Inflammatory macrophage (primary cell): ENCODE measurements at places on chromosomes 7 and 10.
A peak's percentile ranks its signal among the peaks of the same experiment; 100 is the strongest.

- no peak for DNase-seq
Measured at GRCh38 chr7:2667843-2668242, 20.2 kb upstream of the AMZ1 start.

DNA sequence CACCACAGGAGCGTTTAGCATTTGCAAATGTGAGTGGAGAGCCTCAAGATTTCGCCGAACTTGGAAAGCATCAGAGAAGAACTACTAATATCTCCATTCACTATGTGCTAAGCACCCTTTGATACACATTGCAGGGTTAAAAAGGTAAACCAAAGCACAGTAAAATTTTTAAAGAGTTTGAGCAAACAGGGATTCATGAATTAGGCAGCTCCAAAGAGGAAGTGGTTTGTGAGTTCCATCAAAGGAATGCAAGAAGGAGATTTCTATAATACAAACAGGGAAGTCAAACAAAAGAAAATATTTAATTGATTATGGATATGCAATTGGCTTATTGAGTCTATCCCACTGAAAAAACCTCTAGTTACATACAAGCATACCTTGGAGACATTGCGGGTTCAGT lies 81.1 kb upstream of the TMEM72 start:
- no peak for DNase-seq

- DNase-seq, result no peak
Measured at GRCh38 chr7:30511973-30512662, 7.5 kb upstream of the GGCT start.

- no peak for DNase-seq
Measured at GRCh38 chr7:46566097-46566774, 645.2 kb upstream of the IGFBP3 start.

- DNase-seq, result no peak
Measured at GRCh38 chr10:113753020-113753692, 1.7 kb downstream of the PLEKHS1 start.

GRCh38 chr7:33626869-33627268 lies 278.5 kb upstream of the BMPER start:
- no peak for DNase-seq

GRCh38 chr7:25583621-25584020 lies 355.3 kb upstream of the NPVF start:
- no peak for DNase-seq

DNA sequence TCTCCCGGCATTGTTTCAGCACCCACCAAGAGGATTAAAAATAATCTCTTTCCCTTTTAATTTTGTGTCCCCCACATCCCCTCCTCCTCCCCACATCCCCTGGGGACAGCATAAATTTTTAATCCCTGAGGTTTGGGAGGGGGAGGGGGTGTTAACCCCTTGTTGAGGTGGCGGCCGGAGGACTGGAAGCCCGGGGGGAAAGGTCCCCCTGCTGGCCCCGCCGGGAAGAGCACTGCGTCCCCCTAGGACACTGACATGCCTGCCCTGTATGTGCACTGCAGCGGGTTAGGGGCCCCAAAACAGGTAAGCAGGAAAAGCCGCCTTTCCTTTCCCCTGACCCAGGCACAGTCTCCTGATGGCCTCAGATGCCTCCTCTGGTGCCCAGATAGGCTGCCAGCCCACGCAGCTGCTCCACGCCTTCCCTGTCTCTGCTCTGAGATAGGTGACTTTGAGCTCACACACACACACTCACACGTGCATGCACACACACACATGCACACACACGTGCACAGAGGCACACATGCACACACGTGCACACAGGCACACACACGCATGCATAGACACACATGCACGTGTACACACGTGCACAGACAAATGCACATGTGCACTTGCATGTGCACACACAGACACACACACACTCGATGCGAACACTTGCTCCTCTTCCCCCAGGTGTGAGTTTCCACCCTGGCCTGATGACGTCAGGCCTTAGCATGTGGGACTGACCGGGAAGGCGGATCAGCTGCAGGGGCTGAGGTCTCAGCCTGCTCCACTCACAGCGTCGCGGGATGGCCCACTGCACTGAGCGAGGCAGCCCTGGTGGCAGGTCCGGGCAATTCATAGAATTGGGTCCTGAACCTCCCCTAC lies 12.3 kb downstream of the CNPY1 start:
- DNase-seq, result no peak

DNA sequence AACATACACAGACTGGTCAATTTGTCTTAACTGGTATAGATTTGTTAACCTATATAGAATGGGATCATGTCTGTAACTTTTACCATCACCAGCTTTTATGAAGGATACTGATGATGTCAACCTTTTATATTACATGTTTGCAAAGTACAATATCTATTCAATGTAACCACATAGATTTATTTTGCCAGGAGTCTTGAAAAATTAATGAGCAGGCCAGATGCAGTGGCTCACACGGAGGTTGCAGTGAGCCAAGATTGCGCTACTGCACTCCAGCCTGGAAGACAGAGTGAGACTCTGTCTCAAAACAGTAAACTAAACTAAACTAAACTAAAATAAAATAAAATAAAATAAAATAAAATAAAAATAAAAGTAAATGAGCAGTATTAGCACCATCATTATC lies 30.0 kb upstream of the PARD3 start:
- DNase-seq, result no peak

DNA sequence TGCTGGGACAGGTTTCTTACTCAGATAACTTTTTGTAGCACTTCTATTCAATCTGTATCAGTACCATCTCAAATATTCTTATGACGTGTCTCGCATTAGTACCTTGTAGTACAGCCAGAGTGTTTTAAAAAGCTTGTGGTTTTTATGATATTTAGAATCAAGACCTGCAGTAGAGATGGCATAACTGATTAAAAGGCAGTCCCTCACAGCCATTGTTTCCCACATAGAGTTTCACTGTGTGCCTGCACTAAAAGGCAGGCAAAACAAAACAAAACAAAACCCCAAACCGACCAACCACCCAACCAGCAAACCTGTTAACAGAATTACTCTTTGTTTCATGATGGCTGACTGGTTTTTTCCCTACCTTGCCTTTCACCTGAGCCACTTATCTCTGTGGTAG lies 221.3 kb upstream of the DGKB start:
- no peak for DNase-seq

DNA sequence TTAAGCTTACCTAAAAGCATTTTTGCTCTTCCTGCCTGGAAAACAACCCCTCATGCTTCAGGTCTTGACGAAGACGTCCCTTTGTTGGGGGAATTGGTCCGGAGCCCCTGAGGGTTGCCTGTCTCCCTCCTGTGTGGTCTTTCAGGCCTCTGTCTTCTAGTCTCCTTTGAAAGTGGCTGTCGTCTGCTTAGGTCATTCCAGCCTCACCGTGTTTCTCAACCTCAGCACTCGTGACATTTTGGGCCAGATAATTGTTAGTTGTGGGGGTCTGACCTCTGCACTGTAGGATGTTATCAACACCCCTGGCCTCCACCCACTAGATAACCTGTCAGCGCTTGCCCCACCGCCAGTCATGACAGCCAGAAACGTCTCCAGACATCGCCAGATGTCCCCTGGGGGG lies 219.1 kb downstream of the TCF7L2 start:
- DNase-seq, result no peak

- no peak for DNase-seq
Measured at GRCh38 chr7:44535348-44536064, 5.6 kb downstream of the NPC1L1 start.

DNA sequence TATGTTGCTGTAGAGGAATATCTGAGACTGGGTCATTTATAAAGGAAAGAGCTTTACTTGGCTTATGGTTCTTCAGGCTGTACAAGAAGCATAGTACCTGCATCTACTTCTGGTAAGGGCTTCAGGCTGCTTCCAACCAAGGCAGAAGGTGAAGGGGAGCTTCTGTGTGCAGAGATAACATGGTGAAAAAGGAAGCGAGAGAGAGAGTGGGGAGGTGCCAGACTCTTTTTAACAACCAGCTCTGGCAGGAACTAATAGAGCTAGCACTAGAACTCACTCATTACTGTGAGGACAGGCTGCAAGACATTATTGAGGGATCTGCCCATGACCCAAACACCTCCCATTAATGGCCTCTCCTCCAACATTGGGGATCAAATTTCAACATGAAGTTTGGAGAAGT lies 94.5 kb downstream of the KIF20B start:
- DNase-seq, result no peak

GRCh38 chr10:58989486-58990039 lies 186.9 kb upstream of the PHYHIPL start:
- no peak for DNase-seq

- DNase-seq, result peak; percentile 89
Measured at GRCh38 chr7:22663357-22663718, 63.7 kb upstream of the IL6 start.

GRCh38 chr10:71509444-71509843 lies 112.7 kb downstream of the CDH23 start:
- DNase-seq, result no peak

- peak; percentile 34 for DNase-seq
Measured at GRCh38 chr10:103812432-103812831, 42.9 kb downstream of the SH3PXD2A start.

GRCh38 chr7:111051832-111052231 lies 39.1 kb upstream of the LRRN3 start:
- no peak for DNase-seq

- DNase-seq, result no peak
Measured at GRCh38 chr7:79434867-79435266, 18.6 kb downstream of the MAGI2 start.

- DNase-seq, result no peak
Measured at GRCh38 chr7:55271069-55271626, 94.0 kb upstream of the LANCL2 start.

GRCh38 chr7:106987777-106988176 lies 56.7 kb upstream of the PRKAR2B start:
- DNase-seq, result no peak

DNA sequence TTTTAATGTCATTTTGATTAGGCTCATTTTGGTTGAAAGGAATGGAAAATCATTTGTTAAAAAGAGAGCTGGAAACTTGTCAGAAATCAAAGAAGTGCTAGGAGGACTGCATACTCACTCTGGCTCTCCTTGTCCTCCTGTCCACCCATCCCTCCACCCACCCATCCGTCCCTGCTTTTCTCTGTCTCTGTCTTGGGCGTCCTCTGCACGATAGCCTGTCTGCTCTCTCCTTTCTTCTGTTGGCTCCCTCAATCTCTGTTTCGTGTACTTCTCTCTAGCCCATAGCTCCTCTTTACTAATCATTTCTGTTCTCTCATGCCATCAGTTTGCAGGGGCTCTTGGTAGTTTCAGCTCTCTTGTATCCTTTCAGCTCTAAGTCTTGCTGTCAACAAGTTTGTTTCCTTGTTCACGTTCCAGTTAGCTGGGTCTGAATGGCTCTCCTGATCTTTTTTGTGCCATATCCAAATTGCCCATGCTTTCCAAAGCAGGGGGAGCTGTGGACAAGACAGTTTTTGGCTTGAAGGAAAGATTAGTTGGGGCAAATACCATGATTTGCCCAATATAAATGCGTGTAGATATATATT lies 75.6 kb downstream of the KAT6B start:
- DNase-seq, result no peak

GRCh38 chr7:135716677-135717238 lies 11.2 kb downstream of the SLC13A4 start:
- DNase-seq, result no peak

DNA sequence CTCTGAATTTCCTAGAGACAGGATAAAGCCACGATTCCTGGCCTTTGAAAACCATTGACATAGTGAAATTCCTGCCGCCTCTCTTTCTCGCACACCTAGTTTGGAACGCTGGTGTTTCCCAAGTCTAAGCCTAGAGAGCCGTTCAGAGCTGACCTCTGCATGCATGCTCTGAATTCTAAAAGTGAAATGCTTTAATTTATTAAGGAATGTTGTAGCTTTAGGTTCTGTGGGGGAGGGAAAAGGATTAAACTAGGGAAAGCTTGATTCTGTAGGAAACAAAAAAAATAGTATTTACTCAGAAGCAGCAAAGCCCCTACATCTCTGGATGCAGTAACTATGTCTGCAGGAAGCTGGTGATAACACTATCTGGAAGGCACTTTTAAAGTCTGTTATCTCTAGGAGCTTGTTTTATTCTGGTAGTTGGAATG lies 27.3 kb downstream of the PFKP start:
- no peak for DNase-seq

GRCh38 chr7:67463316-67463715 lies 466.7 kb downstream of the TYW1 start:
- no peak for DNase-seq

DNA sequence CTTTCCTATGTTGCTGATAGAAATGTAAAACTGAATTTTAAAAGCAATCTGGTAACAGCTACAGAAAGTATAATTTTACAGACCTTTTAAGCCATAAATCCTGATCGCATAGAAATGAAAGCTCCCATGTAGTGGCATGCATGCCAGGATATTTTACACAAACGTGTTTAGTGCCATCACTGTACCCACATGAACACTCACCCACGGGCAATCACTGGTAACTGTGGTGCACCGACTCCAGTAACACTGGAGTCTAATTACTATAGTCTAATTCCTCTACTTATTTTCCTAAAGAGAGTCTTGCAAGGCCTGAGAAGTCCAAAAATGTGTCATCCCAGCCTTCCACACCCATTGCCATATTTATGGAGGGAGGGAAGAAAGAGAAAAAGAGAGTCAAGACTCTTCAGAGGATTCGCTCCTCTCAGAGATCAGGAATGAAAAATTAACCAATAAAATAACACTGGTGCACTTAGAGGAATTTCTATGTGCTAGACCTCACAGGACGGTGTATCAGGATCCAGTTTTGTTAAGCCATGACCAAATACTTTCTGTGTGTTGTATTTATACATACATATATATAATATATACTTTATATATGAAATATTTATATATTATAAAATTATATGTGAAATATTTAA lies 48.9 kb upstream of the AKR1C1 start:
- DNase-seq, result no peak

DNA sequence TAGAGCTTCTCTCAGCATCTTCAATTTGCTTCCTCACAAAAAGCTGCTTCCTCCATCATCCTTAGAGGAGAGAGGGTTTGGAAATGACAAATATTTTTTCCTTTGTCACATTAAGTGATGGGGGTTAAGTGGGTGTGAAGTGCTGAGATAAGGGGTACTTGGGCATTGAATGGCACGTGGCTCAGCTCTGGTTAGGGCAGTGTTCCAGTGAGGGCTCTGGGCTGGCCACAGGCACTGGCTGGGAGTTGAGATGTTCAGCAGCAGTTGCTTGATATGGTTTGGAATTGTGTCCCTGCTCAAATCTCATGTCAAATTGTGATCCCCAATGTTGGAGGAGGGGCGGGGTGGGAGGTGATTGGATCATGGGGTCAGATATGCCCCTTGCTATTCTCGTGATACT lies 33.7 kb upstream of the CHCHD3 start:
- DNase-seq, result no peak
